ENCODE measurements at places on chromosomes 2 and 18.

DNA sequence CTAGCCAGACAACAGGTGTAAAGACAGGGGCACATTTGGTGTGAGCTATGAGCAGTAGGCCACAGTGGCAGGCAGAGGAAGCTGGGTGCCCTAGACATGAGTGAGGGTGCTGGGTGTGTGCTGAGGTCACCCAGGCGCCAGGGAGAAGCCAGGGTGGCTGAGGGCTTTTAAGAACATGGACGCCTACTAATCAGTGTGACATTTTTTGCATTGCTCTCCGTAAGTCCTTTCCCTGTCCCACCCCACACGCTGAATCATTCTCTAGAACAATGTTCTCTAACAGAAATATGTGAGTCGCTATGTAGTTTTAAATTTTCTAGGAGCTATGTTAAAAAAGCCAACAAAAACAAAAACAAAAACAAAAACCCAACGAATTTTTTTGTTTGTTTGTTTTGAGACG, 204.5 kb upstream of the REV1 start:
- DNase-seq = no peak

GRCh38 chr2:6576302-6576701, 289.4 kb downstream of the CMPK2 start:
- DNase-seq = no peak

- DNase-seq = no peak
Measured at GRCh38 chr2:1678609-1679008, 65.7 kb downstream of the PXDN start.

DNA sequence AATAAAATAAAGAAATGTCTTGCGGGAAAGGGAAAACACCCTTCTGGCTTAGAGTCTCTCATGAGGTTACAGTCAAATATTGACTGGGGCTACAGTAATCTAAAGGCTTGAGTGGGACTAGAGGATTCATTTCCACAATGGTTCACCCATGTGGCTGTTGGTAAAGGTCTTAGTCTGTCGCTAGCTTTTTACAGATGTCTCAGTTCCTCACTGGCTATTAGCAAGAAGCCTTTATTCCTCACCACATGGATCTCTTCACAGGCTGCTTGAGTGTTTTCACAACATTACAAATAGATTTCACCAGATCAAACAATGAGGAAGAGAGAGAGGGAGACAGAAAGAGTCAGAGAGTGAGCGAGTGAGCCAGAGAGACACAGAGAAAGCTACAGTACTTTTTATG, 8.3 kb upstream of the ZC3H15 start:
- DNase-seq = no peak

DNA sequence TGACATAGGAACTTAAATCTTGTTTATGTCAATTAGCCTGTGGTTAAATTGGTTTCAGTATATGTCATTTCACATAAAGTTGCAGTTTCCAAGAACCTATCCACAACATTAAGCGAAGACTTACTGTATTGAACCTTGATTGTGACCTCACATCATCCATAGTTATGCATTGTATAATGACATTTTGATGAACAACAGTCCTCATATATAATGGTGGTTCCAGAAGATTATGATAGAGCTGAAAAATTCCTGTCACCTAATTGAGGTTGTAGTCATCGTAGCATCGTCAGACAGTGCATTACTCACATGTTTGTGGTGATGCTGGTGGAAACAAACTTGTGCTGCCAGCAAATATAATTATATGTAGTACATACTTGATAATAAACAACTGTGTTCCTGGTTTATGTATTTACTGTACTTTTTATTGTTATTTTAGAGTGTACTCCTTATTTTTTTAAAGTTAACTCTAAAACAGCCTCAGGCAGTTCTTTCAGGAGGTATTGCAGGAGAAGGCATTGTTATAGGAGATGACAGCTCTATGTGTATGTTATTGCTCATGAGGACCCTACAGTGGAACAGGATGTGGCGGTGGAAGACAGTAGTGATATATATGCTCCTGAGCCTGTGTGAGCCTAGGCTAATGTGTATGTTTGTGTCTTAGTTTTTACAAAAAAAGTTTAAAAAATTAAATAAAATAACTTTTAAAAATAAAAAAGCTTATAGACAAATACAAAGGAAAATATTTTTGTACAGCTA, 56.6 kb downstream of the UBE2E3 start:
- no peak for DNase-seq

DNA sequence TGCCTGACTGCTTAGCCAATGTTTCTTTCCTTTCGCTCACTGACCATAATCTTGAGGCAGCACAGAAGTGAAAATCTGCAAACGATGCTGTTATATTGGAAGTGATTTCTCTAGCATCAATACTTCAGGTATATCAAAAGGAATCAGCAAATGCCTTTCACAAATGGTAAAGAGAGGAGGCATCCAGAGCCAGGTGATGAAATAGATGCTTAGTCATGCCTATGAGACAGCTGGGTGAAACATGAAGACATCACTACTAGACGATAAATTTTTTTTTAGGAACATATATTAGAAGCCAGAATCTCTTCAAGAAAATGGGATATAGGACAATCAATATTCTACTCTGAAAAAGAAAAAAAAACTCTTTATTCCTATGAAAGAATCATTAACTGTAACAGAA, 249.2 kb upstream of the SLC39A10 start:
- DNase-seq = no peak

- DNase-seq = no peak
Measured at GRCh38 chr18:64713284-64713683, 564.4 kb upstream of the LINC00305 start.

DNA sequence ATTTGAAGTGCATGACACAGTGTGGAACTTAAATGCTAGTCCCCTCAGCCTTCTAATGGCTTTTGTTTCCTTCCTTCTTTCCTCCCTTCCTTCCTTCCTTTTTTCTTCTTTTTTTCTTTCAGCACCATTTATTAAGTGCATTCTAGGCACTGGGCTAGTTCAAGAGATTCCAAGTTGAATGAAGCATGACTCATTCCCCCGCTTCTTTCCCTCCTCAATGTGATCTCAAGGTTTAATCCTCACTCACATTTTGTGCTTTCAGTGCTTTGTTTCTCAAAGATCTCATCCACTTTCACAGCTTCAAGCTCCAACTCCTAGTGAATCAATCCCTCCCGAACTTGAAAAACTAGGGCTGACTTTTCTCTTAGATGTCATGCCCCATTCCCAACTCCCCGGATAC, 90.1 kb downstream of the LBH start:
- DNase-seq = no peak

GRCh38 chr18:44518091-44518615, 162.5 kb upstream of the SETBP1 start:
- DNase-seq = no peak

DNA sequence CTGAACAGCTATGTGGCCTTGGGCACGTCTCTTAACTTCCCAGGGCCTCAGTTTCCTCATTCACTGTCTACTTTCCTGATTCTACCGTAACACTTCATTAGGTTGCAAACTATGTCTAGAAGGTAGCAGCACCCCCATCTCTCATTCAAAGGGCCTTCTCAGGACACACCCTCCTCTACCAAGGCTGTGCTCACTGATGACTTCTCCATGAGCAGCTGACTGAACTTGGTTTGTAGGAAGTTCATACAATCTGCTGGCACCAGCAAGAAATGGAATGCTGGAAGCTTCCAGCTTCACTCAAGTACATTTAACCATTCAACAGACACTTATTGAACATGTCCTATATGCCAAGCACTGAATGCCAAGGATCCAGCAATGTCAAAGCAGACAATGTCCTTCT, 250.8 kb upstream of the CTAGE1 start:
- DNase-seq = no peak

GRCh38 chr18:12041561-12041960, 52.1 kb upstream of the ANKRD62 start:
- DNase-seq = no peak

DNA sequence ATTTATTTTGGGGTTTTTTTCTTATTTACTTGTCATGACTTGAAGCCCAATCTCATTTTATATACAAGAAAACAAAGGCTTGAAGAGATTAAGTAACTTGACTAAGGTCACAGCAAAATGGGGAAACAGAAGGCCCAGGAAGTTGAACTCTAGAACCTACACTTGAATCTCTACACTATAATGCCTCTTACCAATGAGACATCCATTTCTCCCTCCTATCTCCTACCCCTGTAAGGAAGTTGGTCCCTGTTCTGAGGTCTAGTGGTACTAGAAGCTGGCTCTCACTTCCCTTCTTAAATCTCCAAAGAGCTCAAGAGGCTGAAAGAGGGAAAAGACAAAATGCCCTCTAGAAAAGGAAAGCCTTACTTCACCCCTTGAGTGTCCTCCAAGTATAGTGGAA, 25.5 kb upstream of the IHH start:
- no peak for DNase-seq

GRCh38 chr2:59892398-59892797, 661.1 kb downstream of the BCL11A start:
- no peak for DNase-seq

- no peak for DNase-seq
Measured at GRCh38 chr2:15744820-15745219, 153.2 kb downstream of the DDX1 start.

- no peak for DNase-seq
Measured at GRCh38 chr2:148593421-148593820, 51.1 kb upstream of the EPC2 start.

DNA sequence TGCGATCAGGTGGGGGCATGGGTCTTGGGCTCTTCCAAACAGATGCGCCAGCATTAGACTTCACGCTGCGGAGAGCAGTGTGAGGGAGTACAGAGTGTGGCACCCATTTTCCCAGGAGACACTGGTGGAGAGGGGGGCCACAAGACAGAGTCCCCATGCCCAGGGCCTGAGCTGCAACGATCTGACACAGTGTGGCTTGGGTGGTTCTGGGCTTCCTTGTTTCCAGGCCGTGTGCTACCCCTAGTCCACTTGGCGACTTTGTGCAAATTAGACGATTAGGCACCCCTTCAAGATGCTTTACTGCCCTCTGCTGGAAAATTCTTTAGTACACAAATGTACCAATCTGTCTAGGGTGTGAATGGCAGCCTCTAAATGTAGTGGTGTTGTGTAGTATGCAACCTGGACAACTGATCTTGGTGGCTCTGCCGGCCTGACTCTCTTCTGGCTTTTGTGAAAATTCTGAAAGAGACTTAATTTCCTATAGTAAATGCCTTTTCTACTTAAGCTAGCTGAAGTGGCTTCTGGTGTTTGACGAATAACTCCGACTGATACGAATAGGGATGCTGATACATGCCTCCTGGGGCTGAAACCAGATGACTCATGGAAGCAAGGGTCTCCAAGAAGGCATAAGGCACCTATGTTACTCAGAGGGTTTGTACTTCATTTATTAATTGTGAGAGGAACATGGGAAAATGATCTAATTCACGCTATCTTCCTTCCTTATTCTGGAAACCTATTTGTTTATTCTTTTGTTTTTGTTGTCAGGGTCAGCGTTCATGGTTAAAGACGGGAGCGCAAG, 92.3 kb upstream of the SMAD2 start:
- DNase-seq = no peak

DNA sequence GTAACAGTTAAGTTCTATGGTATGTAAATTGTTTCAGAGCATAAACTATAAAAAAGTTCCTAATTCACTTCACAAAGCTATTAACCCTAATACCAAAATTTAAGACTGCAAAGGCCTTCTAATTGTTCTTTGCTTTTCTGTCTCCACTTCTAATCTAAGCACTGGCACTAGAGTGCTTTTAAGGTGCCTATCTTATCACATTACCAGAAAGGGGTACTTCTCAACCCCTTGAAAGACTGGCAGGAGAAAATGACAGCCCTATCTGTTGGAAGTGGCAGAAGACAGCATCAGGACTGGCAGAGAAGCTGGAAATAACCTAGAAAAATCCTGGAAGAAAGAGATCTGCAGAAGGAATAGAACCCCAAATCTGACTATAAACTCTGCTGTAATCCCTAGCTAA, 10.3 kb downstream of the CNRIP1 start:
- DNase-seq = no peak

DNA sequence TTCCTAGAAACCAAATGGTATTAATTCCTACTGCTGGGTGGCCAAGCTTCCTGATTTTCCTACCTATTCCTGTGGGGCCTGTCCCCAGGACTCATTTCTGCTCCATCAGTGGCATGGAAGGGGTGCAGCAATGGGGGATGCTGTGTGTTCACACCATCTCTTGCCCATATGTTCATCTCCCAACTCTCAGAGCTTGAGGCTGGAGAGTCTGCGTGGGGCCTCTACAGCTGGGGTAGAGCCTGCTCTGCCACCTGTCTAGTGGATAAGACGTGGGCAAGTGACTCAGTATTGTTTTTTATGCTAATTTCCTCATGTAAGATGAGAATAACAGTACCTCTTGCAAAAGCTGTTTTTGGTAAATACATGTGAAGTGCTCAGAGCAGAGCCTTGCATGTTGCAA, 149.8 kb downstream of the ACTR3 start:
- DNase-seq = no peak

DNA sequence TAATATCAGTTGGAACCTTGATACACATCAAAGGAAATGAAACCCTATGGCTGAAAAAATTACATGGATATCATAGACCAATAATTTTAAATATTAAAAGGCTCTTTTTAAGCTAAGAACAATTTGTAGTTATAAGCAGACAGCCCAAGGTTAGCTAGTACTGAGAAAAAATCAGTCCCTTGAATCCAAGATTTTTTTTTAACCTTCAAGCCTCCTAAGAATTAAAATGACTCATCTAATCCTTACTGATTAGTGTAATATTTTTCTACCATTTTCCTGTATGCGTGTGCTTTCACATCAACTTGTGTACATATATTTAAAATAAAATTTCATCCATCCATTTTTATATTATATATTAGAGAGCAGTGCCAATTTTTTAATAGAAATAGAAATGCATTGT, 1004.9 kb upstream of the ZEB2 start:
- no peak for DNase-seq

DNA sequence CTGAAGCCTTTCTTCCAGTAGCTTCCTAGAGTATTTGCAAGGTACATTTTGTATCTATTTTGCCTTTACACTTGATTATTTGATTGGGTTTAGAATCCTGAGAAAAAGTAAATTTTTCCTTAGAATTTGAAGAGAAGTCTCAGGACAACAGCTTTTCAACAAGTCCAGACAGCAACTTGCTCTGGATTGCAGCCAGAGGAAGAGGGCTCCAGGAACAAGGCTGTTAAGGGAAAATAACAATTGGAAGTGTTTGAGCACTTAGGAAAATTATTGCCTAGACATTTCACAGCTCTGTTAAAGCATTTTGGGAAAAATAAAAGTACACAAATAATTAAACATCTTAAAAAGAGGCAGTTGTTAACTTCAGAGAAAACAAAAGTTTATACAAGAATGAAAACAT, 58.3 kb upstream of the RAPGEF4 start:
- DNase-seq = no peak

GRCh38 chr2:63422556-63422955, 165.7 kb downstream of the WDPCP start:
- DNase-seq = no peak

- DNase-seq = no peak
Measured at GRCh38 chr2:151840216-151841046, 12.2 kb upstream of the ARL5A start.

- no peak for DNase-seq
Measured at GRCh38 chr2:61898810-61899209, 6.7 kb upstream of the COMMD1 start.

- no peak for DNase-seq
Measured at GRCh38 chr2:160301420-160301819, 101.3 kb upstream of the ITGB6 start.

DNA sequence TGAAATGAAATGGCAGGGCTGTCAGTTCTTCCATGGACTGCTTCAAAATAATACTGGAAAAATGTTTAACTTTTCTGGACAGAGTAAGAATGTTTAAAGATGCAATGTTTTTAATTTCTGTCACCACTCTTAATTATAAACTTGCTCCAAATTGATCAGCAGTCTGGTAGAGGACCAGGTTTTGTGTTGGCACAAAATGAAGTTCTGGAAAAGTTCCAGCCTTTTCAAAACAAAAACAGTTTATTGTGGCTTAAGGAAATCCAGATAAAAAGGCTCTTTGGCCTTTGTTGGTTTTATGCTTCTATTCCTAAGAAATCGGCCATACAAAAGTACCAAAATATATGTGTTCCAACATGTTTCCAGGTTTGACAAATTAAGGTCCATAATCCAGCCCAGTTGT, 48.8 kb downstream of the PTRHD1 start:
- no peak for DNase-seq

Measured in activated naive CD4-positive, alpha-beta T cell (primary cell).